ENCODE measurements at places on chromosomes 2 and 18. TPM values are rescaled to one million over a fixed set of nuclear protein-coding genes. Genes with fewer than 3 reads are reported as not detected.

- peak; percentile 79 for DNase-seq
Measured at GRCh38 chr2:109318150-109318948, 189.3 kb downstream of the SH3RF3 start.

GRCh38 chr2:48448274-48449061 is 81.5 kb upstream of the STON1 start:
- no peak for DNase-seq

GRCh38 chr18:40048886-40049650 is 1906.0 kb upstream of the PIK3C3 start:
- DNase-seq = no peak

- no peak for DNase-seq
Measured at GRCh38 chr2:86290596-86291327, 46.7 kb downstream of the REEP1 start.

DNA sequence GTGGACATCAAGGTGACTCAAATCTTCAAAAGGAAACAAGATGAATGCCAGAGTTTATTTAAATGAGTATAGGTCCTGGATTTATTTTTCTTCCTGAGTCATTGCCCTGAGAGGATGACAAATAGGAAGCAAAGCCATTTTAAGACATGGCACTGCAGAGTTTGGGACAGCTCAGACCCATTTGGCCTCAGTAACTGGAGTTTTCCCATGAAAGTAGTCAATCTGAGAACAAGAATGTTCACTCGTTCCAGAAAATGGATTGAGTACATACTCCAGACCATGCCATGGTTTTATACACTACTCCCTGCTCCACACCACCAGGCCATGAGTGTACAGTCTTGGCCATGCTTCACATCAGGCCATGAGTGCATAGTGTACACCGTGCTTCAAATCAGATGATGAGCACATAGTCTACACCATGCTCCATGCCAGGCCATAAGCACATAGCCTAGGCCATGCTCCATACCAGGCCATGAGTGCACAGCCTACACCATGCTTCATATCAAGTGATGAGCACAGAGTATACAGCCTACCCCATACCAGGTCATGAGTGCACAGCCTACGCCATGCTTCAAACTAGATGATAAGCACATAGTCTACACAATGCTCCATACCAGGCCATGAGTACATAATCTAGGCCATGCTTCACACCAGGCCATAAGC is 202.4 kb downstream of the FBXO15 start:
- no peak for DNase-seq

The ONECUT2 gene
- polyA plus RNA-seq = 0.09 TPM

The CDH20 gene
- polyA plus RNA-seq = 3.9 TPM

The VWC2L gene
- polyA plus RNA-seq = 0.22 TPM

The IL36A gene
- polyA plus RNA-seq = not detected

The RNU2-63P gene
- polyA plus RNA-seq = not detected
